ENCODE measurements at places on chromosomes 4 and X. TPM values are rescaled to one million over a fixed set of nuclear protein-coding genes. Genes with fewer than 3 reads are reported as not detected.

The EPHA5 gene
- total RNA-seq = not detected

DNA sequence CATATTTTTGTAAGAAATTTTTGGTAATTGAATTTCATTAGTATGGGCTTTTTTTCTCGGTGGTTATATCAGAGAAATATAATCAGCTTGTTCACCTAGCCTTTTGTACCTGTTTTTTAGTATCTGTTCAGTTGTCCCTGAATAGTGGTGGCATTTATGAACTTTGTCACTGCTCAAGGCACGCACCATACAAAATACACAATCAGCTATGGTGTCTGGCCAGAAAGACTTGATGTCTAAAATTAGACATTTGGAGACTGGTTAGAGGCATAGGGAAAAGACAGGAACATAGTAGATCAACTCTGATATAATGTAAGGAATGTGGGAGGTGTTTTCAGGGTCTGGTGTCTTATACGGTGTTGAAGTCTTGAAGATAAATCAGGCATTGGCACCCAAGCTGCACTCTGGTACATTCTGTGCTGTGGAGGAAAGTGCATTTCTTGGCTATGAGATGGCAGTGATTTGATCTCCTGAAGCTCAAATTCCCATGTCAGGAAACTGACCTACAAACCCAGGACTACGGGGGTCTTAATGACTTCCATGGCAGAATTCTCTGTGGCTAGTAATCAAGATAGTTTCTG is 3.6 kb downstream of the ART3 start:
- no peak for DNase-seq
- peaks cover 5% of the 10 kb centered on the region for H3K27me3 ChIP-seq
- no peaks in the 10 kb centered on the region for H3K4me1 ChIP-seq
- H3K36me3 ChIP-seq = no peaks in the 10 kb centered on the region

- H3K4me3 ChIP-seq = no peak overlapping the region
- H3K4me1 ChIP-seq = no peaks in the 10 kb centered on the region
- no peak for DNase-seq
- peaks cover 4% of the 10 kb centered on the region for H3K27me3 ChIP-seq
- H3K36me3 ChIP-seq = no peaks in the 10 kb centered on the region
Measured at GRCh38 chr4:14237911-14238310, 610.4 kb upstream of the BOD1L1 start.

The MAGEA2 gene
- total RNA-seq = not detected

- no peak overlapping the region for H3K4me3 ChIP-seq
- peaks cover 5% of the 10 kb centered on the region for H3K27me3 ChIP-seq
- H3K36me3 ChIP-seq = no peaks in the 10 kb centered on the region
Measured at GRCh38 chrX:129696463-129697155, 41.9 kb upstream of the APLN start.

GRCh38 chr4:13544606-13545393 is 492 bp upstream of the NKX3-2 start:
- peaks cover 29% of the 10 kb centered on the region for H3K4me1 ChIP-seq
- peaks cover 1% of the 10 kb centered on the region for H3K36me3 ChIP-seq
- peak overlapping the region; percentile 83 for H3K4me3 ChIP-seq
- H3K27ac ChIP-seq = peak overlapping the region; percentile 77
- peaks cover 68% of the 10 kb centered on the region for H3K27me3 ChIP-seq
- no peak for DNase-seq

DNA sequence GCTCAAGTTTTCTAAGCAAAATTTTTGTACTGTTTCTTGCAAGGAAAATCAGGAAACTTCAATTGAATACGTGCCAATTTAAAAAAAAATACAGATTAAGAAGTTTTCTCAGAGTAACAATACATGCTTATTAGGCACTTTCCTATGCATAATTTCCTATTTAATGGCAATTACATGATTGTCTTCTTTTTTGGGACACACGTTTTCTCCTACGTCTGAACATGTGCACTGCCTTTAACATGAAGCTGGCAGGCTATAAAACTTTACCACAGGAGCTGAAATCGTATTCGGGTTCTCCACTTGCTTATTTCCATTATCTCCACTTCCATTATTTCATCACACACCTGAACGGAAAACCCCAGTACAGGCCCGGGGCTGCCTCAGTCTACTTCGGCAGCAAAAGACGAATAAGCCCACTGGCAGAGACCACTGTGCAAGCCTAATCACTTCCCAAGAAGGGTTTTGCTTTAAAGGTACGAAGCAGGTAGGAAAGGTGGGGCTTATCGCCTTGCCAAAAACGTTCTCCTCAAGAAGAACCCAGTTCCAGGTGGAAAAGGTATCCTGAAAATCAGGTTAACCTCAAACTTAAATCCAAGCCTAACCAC is 575 bp downstream of the RCHY1 start:
- peak overlapping the region; percentile 100 for H3K27ac ChIP-seq
- H3K4me3 ChIP-seq = no peak overlapping the region
- no peaks in the 10 kb centered on the region for H3K27me3 ChIP-seq
- peaks cover 26% of the 10 kb centered on the region for H3K36me3 ChIP-seq

- no peak overlapping the region for H3K27ac ChIP-seq
- no peak for DNase-seq
- H3K4me1 ChIP-seq = peaks cover 5% of the 10 kb centered on the region
- no peaks in the 10 kb centered on the region for H3K27me3 ChIP-seq
Measured at GRCh38 chr4:158682066-158682465, 10.0 kb downstream of the ETFDH start.

The CYBB gene
- not detected for total RNA-seq

DNA sequence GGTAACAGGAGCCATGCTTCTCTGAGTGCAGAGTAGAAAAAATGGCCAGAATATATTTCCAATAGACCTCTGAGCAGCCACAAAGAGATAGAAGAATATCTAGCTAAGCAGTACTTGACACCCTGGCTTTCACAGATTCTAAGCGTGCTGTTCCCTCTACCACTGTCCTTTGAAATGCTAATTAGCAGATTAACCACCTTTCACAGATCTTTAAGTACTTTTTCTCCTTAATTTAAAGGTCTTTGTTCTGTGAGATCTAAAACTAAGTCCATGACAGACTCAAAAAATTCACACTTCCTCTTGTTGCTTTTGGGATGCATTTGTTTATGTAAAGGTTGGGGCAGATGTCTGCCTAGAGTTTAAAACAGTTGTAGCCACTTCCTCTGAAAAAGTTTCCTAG is 28.3 kb upstream of the MAGEC2 start:
- H3K4me1 ChIP-seq = no peaks in the 10 kb centered on the region
- no peak overlapping the region for H3K27ac ChIP-seq
- H3K36me3 ChIP-seq = no peaks in the 10 kb centered on the region
- no peak for DNase-seq

The PAGE2 gene
- total RNA-seq = not detected

The NXF2 gene
- total RNA-seq = not detected

DNA sequence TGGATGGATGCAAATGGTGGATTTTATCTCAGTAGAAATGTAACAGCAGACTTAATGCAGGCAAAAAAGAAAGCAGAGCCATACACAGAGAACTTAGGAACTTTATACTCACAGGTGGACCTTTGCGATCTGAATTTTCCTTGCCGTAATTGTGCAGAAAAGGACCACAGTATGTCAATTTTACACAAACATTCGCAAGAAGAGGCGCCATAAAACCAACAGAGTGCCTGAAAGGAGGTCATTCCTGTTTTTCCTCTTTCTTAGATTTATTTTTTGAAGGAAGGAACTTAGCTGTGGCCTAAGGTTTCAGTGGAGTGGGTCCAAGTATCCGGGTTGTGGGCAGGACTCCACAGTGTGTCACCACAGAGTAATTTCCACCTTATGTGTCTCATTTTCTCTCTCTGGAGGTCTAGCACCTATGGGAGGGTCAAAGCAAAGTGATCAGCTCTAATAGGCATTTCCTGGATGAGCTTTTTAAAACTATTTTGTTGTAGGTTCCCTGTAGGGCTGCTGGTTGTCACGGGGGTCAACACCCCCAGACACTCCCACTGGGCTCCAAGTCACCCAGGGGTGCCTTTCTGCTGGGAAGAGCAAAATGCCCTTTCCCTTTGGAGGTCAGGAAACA is 24.7 kb upstream of the PBDC1 start:
- no peaks in the 10 kb centered on the region for H3K27me3 ChIP-seq
- H3K4me3 ChIP-seq = peak overlapping the region; percentile 86
- DNase-seq = no peak
- H3K4me1 ChIP-seq = peaks cover 17% of the 10 kb centered on the region
- no peaks in the 10 kb centered on the region for H3K36me3 ChIP-seq
- H3K27ac ChIP-seq = peak overlapping the region; percentile 99

GRCh38 chr4:153087671-153088194 is 116.5 kb upstream of the TRIM2 start:
- no peak overlapping the region for H3K4me3 ChIP-seq
- H3K36me3 ChIP-seq = no peaks in the 10 kb centered on the region
- H3K4me1 ChIP-seq = peaks cover 18% of the 10 kb centered on the region
- H3K27me3 ChIP-seq = peaks cover 22% of the 10 kb centered on the region
- no peak overlapping the region for H3K27ac ChIP-seq
- DNase-seq = no peak

GRCh38 chrX:93673869-93674271 is at the start of gene FAM133A:
TSS of gene FAM133A (plus strand) at chrX:93674206. CDS start at chrX:93709420, 35,214 bp downstream.
- H3K36me3 ChIP-seq = no peaks in the 10 kb centered on the region
- no peak for DNase-seq
- H3K4me1 ChIP-seq = peaks cover 6% of the 10 kb centered on the region

The MAGEA3 gene
- total RNA-seq = not detected

DNA sequence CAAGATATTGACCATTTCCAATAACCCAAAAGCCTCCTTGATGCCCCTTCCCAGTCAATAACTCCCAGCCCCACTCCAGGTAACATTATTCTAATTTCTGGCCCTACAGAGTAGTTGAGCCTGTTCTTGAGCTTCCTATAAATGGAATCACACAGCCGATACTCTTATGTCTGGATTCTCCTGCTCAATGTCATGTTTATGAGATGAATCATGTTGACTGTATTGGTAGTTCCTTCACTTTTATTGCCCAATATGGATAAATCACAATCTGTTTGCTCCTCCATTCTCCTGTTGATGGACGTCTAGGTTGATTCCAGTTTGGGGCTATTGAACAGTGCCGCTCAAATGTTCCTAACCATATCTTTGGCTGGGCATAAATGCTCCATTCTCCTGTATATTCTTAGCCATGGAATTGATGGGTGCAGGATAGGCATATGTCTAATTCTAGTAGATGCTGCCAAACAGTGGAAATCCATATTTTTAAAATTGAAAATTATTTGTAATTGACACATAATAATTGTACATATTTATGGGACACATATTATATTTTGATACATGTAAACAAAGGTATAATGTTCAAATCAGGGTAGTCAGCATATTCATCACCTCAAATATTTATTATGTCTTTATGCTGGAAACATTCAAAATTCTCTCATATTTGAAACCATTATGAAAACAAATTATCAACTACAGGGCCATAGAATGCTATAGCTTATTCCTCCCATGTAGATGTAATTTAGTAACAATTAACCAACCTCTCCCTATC is 40.5 kb upstream of the SLC2A9 start:
- no peaks in the 10 kb centered on the region for H3K4me1 ChIP-seq
- H3K27ac ChIP-seq = no peak overlapping the region
- H3K27me3 ChIP-seq = no peaks in the 10 kb centered on the region
- peaks cover 29% of the 10 kb centered on the region for H3K36me3 ChIP-seq
- no peak overlapping the region for H3K4me3 ChIP-seq

DNA sequence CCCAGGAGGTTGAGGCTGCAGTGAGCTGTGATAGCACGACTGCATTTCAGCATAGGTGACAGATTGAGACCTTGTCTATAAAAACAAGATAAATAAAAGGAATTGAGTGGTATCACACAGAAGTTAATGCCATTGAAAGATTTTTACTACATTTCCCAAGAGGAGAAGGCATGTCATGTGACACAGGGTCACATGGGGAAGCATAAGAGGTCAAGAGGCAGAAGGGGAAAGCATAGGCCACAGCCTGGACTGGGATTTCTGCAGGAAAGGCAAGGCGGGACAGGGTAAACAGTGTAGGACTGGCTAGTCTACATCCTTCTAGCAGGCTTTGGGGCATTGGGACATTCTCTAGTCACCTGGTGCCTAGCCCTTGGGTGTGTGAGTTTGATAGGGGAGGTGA is 88.6 kb downstream of the PDGFRA start:
- no peak overlapping the region for H3K4me3 ChIP-seq
- H3K27me3 ChIP-seq = no peaks in the 10 kb centered on the region
- peaks cover 47% of the 10 kb centered on the region for H3K4me1 ChIP-seq

- no peak overlapping the region for H3K4me3 ChIP-seq
- DNase-seq = no peak
- no peaks in the 10 kb centered on the region for H3K36me3 ChIP-seq
- no peaks in the 10 kb centered on the region for H3K27me3 ChIP-seq
Measured at GRCh38 chrX:37701588-37701987, 16.0 kb downstream of the XK start.

- H3K4me1 ChIP-seq = no peaks in the 10 kb centered on the region
- no peak overlapping the region for H3K4me3 ChIP-seq
- no peak overlapping the region for H3K27ac ChIP-seq
- no peaks in the 10 kb centered on the region for H3K36me3 ChIP-seq
- no peak for DNase-seq
- peaks cover 5% of the 10 kb centered on the region for H3K27me3 ChIP-seq
Measured at GRCh38 chr4:42371305-42372252, 25.7 kb upstream of the SHISA3 start.

DNA sequence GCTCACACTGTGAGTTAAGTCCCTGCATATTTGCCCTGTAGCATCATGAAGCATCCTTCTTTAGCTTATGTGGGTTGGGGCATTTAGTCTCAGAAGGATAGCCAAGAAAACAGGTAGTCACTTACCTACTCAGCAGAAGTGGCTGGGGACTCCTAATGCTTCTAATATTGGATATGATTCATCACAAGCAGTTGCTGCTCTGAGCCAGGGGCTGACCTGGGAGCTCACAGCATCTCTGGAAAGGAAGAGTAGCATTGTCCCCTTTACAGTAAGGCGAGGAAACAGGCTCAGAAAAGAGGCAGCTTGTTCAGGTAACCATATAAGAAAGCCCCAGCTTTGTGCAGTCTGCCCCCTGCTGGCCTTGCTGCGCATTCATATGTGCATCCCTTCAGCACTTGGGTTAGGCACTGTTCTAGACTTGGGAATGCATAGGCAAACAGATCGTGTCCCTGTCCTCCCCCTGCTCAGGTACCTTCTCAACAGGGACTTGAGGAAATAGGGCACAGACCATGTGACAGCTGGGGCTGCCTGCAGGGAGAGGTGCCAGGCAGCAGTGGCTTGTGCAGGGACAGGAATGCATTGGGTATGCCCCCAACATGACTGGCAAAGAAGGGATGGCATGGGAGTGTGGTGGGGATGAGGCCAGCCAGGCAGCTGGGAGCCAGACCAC is 35.7 kb upstream of the TBC1D14 start:
- DNase-seq = peak; percentile 64
- peaks cover 16% of the 10 kb centered on the region for H3K4me1 ChIP-seq
- no peak overlapping the region for H3K27ac ChIP-seq
- no peak overlapping the region for H3K4me3 ChIP-seq
- H3K27me3 ChIP-seq = no peaks in the 10 kb centered on the region

- H3K4me3 ChIP-seq = no peak overlapping the region
- H3K4me1 ChIP-seq = peaks cover 5% of the 10 kb centered on the region
Measured at GRCh38 chr4:173177232-173177631, 8.6 kb downstream of the GALNT7 start.

All from activated T-helper 1 cell treated with anti-CD3 and anti-CD28 coated beads, Interleukin-12 subunit alpha, Interleukin-12 subunit beta, Interleukin-2, Interleukin-4 antibody, amounts not matched to agents 30 ng/mL and 10 ng/mL and 1 ng/mL, durations not matched to agents 14 hours and 24 hours and 36 hours (primary cell).